ENCODE measurements at places on chromosomes 13 and 19.

DNA sequence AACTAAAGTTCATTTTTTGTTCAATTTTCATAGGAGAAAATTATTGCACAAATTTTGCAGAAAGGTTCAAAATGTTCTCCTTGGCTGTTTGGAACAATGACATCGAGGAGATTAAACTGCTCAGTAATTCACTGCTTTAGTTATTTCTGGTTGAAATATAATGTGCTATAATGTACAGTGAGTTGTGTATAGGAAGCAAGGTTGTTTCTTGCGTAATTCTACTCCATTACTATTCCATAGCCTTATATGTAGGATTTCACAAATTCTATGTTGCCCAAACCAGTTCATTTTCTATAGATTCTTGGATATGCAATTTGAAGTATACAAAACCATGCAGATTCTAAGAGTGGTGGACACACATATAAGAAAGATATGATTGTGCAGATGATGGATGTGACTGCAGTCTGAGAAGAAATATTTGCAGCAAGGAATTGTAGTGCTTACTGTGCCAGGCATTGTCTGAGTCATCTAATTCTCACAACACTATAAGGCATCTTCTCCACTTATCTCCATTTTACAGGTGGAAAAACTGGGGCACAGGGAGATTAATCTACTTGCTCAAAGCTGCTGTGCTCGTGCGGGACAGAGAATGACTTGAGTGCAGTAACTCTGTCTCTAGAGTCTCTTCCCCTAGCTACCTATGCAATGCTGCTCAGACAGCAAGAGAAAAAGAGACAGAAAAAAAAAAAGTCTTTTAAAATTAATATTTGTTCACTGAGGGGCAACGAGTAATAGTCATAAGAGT, 515.5 kb downstream of the MYO16 start:
- DNase-seq, result no peak

- DNase-seq, result no peak
Observed at GRCh38 chr19:17988161-17988560, 19.8 kb upstream of the ARRDC2 start.

DNA sequence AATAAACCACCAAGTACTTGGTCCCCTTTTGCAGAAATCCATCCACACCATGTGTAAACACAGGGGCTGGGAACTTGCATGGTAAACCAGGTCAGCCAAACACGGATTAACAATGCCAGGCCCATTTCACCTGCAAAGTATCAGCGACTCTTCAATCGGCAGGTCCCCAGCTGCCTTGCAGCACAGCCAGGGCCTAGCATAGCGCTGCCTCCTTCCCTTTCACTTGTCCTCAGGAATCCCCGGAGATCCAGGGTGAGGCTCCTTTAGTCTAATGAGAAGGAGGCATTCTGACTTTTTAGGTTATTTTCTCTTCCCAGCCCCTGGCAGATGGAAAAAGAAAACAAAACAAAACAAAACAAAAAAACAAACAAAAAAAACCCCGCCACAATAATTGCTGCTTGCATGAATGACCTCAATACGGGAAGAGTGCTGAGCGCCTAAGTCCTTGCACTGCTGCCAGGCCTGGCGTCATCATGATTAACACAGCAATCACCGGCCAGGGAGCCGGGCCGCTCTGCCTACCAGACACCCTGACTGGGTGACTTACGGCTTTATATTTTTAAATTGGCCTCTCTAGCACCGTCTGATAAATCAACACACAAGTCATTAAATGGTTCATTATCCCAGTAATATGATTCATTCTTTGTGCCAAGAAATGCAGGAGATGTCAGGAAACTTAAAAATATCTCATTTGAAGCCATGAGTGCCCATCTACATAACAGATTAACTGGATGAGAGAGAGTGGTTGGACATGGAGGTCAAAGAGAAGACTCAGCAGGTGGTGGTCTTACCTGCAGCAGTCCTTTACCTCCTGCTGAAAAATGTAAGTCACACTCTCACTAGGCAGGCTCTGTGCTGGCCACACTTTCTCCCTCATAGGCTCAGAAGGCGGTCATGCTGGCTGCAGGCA, 692.7 kb downstream of the UQCRFS1 start:
- DNase-seq, result no peak

GRCh38 chr13:33284916-33285315, 639 bp downstream of the STARD13 start:
- DNase-seq, result peak; percentile 56

DNA sequence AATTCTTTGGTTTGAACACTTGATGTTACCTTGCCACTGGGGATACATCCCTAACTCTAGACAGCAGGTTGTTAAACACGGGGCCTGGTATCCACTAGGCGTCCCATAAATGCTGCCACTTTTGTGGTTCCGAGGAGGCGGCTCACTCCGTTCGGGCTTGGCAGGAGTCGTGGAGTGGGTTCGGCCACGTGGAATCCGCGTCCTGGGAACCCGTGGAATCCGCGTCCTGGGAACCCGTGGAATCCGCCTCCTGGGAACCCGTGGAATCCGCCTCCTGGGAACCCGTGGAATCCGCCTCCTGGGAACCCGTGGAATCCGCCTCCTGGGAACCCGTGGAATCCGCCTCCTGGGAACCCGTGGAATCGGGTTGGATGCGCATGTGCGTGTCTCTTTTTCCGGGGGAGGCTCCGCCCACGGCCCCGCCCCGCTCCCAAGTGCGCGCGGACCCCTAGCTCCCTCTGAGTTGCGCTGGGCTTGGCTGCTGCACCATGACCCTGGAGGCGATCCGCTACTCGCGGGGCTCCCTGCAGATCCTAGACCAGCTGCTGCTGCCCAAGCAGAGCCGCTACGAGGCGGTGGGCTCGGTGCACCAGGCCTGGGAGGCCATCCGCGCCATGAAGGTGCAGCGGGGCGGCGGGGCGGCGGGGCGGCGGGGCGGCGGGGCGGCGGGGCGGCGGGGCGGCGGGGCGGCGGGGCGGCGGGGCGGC, at the start of gene MRI1:
TSS of gene MRI1 (plus strand) at position 422 of the 707 bp plus-strand sequence. CDS start at position 489, 67 bp downstream.
- DNase-seq, result peak; percentile 69

DNA sequence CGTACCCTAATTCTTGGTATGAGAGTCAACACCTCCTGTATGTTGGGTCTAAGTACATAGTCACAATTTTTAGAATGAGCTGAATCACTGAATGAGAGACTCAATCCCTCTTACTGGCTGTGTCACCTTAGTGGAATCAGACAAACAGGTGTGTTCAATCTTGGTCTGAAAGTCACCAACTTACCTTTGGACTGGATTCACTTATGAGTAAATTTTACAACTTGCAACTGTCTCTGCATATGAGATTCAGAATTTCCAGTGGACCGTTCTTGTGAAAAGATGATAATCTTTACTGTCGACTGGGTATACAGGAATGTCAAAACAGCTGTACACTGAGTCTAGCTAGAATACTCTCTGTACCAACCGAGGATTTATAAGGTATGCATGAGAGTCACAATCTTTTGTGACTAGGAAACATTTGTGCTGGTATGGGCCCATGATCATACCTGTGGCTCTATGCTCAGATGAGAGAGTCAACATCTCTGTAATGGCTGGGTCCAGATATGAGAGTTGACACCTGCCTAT, 5.9 kb upstream of the ZNF91 start:
- no peak for DNase-seq

GRCh38 chr19:5293612-5294378, 46.8 kb downstream of the PTPRS start:
- DNase-seq, result peak; percentile 78

GRCh38 chr13:58884353-58885209, 1253.0 kb downstream of the PCDH17 start:
- no peak for DNase-seq

DNA sequence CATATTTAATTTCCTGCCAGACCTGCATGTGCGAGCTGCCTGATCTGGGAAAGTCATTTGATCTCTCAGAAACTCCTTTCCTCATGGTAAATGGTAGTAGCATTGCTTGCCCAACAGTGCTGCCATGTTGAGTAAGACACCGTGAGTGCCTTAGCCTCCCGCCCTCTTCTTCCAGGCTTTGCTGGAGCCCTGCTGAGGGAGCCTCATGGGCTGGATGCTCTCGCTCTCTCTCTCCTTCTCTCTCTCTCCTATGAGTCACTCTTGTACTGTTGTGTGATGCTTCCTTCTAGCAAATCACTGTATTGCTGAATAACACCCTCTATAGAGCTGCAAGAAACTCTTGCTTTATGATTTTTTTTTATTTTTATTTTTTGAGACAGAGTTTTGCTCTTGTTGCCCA, 365.5 kb downstream of the UQCRFS1 start:
- peak; percentile 40 for DNase-seq

GRCh38 chr13:107574517-107575210, 640.7 kb downstream of the LIG4 start:
- no peak for DNase-seq

GRCh38 chr19:55622242-55622969, 2.0 kb downstream of the ZNF784 start:
- DNase-seq, result no peak

DNA sequence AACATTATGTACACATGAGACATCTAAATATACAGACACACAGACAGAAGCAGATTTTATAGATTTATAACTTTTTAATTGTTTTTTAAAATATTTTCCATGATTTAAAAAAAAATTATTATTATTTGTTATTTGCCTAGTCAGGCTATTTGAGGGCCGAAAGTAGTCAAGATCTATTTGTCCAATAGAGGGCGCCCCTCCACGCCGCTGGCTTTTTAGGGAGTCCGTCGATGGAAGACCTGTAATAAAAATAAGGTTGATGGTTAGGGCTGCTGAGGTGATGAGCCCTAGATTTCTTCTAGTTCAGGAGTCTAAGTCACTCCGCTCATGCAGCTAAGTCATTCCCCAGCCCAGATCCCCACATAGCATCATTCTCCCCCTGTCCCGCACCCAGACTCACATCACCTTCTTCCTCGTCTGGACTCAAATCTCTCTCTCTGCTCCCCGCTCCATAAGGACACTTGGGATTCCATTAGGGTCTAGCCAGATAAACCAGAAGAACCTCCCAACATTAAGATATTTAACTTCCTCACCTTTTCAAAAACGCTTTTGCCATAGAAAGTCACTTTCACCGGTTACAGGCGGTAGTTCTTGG, 33.9 kb upstream of the CEACAM21 start:
- peak; percentile 20 for DNase-seq

- no peak for DNase-seq
Observed at GRCh38 chr13:73873940-73874830, 260.0 kb downstream of the KLF12 start.

DNA sequence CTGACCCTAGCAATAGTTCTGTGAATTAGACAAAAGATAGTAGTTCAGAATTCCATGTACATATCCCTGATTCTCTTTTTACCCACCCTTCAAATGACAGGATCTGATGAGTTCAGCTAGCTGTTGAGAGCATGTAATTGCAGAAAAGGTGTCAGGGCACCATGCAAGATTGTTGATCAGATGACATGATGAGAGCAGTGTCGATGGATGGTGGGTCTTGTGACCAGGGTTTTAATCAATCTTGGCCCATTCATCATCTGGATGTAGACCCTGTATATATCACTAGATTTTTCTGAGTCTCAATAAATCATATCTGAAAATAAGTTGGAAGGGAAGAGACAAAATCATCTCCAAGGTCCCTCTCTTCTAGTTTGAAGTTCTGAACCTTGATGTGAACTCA, 379.0 kb downstream of the OXGR1 start:
- DNase-seq, result no peak

DNA sequence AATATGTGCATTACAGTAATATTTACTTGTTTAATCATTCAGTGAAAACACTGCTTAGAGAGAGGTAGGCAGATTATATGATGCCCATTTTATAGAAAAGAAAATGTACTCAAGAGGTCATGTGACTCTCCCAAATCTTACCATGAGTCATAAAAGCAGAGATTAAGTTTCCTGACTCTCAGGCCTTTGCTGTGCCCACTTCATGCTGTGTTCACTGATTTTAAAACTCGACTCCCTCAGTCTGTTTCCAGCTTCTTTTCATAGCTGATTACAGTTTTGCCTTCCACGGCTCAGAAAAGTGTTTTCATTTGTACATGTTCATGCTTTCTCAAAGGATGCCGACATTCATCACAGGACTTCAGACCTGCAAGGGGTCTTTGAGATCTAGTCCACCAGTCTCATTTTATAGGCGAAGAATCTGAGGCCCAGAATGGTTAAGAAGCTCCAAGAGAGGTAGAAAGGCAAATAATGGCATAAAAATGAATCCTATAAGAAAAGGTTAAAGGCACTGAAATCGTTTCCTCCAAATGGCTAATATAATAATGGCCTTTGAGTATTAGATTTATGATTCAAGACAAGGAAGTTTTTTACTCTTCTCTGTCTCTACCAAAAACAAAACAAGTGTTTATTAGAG, 9.0 kb upstream of the IPO5 start:
- peak; percentile 62 for DNase-seq

- peak; percentile 19 for DNase-seq
Observed at GRCh38 chr13:25046985-25047511, 48.9 kb upstream of the PABPC3 start.

DNA sequence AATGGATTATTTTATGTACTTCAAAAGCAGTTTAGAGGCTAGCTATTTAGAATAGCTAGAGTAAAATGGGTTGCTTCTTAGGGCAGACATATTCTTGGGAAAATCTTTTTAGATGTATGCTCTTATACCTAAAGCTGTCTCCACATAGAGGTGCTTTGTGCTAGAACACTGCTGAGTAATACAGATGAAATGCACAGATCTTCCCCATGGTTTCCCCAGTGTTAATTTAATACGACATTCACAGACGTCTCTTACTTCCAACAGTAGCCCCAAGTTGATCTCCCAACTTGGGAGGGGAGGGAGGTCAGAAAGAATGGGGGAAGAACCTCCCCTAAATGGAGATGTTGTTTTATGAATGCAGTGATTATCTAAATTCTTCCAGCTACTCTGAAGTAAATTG, 16.9 kb downstream of the NALCN start:
- DNase-seq, result peak; percentile 64

- DNase-seq, result no peak
Observed at GRCh38 chr19:7975037-7975436, 30.4 kb downstream of the ELAVL1 start.

- peak; percentile 33 for DNase-seq
Observed at GRCh38 chr13:106373304-106373988, 162.0 kb downstream of the EFNB2 start.

DNA sequence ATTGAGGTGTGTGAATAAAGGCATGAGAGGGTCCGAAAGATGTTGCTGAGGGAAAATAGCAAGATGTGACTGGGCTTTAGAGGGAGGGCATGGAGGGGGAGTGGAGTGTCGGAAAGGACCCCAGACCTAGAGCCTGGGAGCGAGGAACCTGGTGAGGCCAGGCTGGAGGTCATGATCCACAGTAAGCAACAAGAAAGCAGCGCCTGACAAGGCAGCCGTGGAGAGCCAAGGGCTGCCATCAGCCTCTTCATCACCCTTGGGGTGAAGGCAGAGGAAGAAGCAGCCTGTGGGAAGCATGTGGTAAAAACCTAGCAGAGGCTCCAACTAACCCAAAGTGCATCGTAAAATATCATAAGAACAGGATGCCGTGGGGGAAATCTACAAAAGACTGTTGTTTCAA, 162.8 kb upstream of the SOX1 start:
- no peak for DNase-seq

- peak; percentile 90 for DNase-seq
Observed at GRCh38 chr13:30577401-30577852, 40.3 kb upstream of the USPL1 start.

DNA sequence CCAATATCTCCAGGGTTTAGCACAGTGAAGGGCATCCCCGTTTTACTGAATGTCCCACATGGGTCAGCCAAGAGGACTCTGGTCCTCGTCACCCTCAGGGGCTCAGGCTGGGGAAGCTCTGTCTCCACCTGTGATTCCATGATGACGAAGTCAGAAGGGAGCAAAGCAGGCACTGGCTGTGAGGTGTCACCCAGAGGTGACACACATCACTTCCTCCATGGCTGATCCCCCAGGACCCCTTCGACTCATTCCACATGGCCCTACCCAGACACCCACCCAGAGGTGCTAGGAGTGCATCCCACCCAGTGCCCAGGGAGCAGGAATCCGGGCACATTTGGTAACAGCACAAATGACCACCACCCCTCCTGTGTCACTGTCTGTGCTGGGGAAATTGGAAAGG, 145.2 kb upstream of the VSTM2B start:
- no peak for DNase-seq

All from fibroblast of skin of right biceps (primary cell).